ENCODE measurements at places on chromosomes 3 and 15.
A peak's percentile ranks its signal among the peaks of the same experiment; 100 is the strongest.

GRCh38 chr3:54309601-54310000 lies 187.2 kb downstream of the CACNA2D3 start:
- no peak for DNase-seq

GRCh38 chr15:79439236-79439635 lies 7.1 kb downstream of the MINAR1 start:
- no peak for DNase-seq

- DNase-seq: no peak
These were observed 61.1 kb downstream of the DUT start for GRCh38 chr15:48392356-48392755.

DNA sequence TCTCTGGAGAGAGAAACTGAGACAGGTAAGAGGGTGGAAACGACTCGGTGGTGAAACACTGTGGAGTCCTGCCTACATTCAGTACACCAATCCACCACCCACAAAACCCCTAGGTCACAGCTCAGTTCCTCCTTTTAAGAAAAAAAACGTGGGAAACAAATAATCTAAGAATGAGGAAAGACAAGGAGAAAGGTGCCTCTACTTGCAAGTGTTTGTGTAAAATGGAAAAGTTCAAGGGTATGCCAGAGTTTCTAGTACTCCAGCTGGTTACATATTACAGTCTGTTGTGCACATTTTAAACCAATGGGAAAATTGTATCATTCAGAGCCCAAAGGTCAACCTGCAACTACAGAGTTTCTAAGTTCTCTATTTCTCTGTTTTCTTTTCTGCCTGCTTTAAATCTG lies 32.2 kb downstream of the HGD start:
- no peak for DNase-seq

GRCh38 chr15:53910236-53910849 lies 67.9 kb upstream of the UNC13C start:
- DNase-seq: no peak

- DNase-seq: no peak
These were observed 102.9 kb upstream of the CGNL1 start for GRCh38 chr15:57273402-57273801.

DNA sequence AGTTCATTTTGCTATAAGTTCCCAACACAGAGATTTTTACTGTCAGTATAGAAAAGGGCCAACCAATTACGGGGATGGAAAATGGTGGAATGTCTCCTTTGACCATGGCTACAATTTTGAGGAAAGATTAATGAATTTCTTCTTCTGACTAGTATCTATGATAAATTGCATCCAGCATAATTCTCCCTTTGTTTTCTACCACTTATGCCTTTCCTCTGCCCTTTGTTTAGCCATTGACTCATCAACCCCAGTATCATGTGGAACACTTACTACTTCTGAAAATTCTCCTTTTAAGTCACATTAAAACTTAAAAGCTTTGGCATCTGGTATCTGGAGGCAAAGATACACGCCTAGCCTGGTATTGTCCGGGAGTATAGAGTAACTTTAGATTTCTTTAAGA lies 92.9 kb upstream of the CADPS start:
- no peak for DNase-seq

DNA sequence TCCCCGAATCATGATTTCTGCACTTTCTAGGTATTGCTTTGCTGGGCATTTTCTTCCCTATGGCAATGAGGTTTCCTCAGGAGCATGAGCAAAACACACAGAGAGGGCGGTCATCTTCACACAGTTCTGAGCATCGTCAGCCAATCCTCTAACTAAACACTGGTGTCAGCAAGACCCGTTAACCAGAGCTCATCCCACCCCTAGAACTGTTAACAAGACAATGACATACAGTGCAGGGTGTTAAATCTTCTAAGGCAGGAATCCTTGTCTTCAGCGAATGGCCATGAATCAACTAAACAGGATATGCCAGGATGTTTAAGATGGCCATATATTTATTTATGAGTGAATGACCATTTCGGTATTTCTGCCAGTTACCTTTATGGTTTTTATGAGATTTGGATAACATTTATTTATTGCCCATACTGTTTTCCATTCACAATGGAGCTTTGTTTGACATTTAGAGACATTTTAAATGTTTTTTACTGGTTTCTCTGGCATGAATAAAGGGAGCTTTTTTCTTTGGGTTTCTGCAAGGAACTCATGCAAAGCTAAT lies 411.5 kb upstream of the PROK2 start:
- no peak for DNase-seq

- DNase-seq: no peak
These were observed 162.7 kb upstream of the AGTR1 start for GRCh38 chr3:148535001-148535400.

DNA sequence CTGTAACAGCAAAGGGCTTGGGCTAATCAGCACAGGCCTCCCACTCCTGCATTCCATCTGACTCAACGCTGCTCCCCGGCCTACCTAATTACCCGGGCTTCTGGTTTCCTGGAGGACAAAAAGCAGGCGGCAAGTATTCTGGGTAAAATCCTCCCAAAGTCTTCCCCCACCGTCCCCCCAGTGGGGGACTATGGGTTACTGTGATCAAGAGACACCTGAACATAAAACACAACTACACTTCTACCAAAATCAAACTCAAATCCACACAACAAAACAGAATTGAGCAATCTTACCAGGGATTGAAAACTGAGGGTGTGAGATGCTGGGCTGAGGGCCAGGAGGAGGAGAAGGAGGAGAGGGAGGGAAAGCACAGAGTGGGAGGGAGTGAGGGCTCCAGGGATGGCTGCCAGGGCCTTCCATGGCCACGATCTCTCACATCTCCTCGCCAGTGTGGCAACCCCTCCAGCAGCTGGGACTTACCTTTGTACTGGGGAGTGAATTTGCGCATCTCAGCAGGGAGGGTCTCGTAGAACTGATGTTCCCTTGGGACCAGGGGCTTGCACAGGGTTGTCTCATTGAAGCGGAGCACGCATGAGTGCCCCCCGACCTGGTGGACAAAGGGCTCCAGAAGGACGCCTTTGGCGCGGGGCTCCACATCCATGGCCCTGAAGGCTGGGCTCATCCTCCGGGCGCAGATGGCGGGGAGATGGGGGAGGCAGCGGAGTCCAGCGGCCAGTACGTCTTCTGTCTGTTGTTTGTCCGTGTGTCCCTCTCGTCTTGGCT lies 9.1 kb upstream of the NCKIPSD start:
- no peak for DNase-seq

DNA sequence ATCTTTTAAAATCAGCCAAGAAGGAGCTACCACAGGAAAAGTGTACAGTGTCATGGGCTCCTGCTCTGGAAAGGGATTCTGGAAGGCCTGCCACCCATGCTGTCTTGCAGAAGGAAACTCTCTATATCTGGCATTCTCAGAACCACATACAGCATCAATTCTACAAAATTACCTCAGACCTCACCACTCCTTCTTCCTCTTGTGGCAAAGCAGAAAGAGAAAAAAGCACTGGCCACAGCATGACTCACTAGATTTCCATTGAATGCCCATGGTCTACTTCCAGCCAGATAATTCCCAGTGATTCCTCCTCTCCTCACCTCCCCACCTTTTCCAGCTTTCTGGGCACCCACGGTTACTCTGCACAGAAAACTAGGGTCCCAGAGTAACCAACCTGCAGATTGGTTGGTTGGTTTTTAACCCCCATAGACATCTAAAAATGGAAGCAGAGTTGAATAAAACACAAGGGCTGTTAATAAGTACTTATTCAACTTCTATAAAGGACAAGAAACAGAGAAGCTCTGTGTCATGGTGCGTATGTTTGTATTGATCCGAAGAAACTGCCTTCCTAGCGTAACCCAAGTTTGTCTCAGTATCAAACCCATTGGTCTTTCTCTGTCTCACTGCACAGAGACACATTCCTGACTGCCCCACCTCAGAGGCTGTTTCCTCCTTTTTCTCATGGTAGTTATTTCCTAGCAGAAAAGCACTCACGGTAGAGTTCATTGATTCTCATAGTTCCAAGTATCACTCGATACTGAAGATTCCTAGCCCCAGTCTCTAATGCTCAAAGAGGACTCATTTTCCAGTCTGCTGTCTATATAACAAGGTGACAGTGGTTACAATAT lies 67.7 kb downstream of the LDHAL6B start:
- no peak for DNase-seq

- no peak for DNase-seq
These were observed 3.5 kb downstream of the NR2E3 start for GRCh38 chr15:71813723-71814470.

GRCh38 chr3:21750080-21750696 lies 822 bp downstream of the ZNF385D start:
- no peak for DNase-seq

DNA sequence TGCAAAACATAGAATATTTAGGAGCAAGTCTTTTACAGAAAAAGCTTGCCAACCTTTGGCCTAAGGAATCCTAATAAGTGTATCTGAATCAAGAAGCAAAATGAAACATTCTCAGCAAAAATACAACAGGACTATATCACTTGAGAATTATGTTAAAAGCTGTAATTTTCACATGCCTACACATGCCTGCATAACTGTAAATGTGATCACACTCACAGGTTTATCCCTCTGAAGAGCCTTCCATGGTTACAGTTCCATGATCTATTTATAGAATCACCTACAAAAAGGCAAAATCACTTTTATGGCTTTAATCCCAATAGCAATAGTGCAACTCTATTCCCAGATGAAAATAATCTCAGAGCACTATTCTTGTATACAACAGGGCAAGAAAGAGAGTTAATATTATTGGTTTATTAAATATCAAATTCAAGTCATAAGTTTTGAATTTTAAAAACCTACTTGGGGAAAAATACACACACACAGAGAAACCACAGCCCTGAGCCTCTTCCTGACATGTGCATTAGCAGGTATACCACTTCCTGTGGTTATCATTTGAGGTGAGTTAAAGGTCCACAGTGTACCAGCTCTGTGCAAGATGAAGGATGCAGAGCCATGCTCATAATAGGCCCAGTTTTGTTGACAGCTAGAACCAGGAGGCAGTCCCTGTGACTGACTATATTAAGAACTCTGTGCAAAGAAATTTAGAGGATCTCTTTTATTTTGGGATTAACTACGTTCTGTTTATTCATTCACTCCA lies 252.5 kb upstream of the TGFBR2 start:
- no peak for DNase-seq

GRCh38 chr3:171566803-171567422 lies 106.7 kb upstream of the TNIK start:
- DNase-seq: no peak

DNA sequence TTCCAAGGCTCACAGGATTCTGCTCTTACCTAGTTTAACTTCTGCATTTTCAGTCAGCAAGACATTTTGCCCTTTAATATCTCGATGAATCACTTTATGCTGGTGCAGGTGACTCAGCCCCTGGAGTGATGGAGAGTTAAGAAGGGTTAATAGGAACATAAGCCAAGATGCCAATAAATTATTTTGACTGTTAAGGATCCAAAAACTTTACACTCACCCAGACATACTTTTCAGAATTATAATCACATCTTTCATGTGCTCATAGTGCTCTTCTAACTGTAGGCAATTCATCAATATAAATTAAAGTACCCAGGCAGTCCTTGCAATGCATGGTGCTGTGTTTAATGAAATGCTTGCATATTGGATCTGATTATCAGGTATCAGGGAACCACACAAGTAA lies 164.1 kb upstream of the SLC2A2 start:
- no peak for DNase-seq

DNA sequence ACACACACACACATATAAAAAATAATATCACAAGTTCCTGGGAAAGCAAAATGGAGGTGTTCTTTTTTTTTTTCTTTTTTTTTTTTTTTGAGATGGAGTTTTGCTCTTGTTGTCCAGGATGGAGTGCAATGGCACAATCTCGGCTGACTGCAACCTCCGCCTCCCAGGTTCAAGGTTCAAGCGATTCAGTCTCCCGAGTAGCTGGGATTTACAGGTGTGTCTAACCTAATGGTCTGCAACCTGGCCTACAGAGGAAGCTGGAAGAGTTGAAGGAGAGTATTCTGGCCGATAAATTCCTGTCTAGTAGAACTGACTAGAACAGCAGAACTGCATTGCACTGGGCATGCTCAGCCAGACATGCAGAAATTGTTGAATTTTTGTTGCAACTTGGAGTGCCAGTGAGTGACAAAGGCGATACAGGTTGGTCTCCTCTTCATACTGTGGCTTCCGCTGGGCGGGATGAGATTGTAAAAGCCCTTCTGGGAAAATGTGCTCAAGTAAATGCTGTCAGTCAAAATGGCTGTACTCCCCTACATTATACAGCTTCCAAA lies 22.4 kb upstream of the EIF4A2 start:
- DNase-seq: no peak

DNA sequence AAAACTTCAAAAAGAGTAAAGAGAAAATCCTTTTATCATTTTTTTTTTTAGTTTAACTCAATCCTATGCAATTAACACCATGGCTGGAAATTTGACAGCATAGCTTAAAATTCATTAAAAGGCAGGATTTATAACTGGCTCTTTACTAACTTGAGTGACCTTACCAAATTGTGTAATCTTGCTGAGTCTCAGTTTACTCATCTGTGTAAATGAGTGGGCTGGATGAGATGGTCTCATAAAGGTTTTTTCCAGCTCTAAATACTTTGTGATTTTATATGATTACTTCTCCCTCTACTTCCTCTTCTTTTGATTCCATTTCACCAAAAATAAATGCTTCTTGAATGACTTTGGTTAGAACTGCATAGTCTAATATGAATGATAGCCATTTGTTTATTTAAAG lies 234.9 kb upstream of the SATB1 start:
- DNase-seq: no peak

DNA sequence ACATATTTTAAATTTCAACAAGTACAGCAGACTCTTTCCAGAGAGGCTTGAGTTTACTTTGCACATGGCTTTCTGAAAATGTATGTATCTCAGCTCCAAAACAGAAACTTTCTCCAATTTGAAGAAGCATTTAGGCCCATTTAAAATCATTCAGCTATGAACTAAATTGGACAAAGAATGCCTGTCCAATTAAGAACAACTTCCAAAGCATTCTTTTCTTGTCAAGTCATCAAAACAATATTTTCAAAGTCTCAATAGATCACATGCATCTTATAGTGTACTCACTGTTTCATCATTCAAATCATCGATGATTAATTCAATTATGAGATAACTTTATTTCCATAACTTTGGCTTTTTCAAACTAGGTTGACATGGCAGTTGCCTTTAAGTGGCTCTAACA lies 95.2 kb downstream of the KBTBD8 start:
- no peak for DNase-seq

DNA sequence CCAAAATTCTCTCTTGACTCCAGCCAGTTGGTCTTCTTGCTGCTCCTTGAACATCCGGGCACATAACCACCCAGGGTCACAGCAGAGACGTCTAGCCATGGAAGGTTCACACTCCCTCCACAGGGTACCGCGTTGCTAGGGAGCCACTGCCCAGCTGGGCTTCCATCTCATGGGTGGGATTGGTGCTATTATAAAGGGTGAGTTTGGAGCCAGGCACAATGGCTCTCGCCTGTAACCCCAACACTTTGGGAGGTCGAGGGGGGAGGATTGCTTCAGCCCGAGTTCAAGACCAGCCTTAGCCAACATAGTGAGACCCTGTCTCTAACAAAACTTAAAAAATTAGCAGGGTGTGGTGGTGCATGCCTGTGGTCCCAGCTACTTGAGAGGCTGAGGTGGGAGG lies 17.5 kb upstream of the SKOR1 start:
- DNase-seq: no peak

- no peak for DNase-seq
These were observed 625.5 kb downstream of the NAALADL2 start for GRCh38 chr3:175484666-175485065.

GRCh38 chr3:17398959-17399551 lies 343.4 kb downstream of the TBC1D5 start:
- DNase-seq: no peak

GRCh38 chr3:160413613-160414248 lies 14.3 kb downstream of the SMC4 start:
- DNase-seq: peak; percentile 72

Data from NCI-H1436 treated with DMSO at 0.1 percent for 48 hours (cell line).